Pancreas (tissue), 10 donors: ENCODE measurements at places on chromosomes 7 and 10.

DNA sequence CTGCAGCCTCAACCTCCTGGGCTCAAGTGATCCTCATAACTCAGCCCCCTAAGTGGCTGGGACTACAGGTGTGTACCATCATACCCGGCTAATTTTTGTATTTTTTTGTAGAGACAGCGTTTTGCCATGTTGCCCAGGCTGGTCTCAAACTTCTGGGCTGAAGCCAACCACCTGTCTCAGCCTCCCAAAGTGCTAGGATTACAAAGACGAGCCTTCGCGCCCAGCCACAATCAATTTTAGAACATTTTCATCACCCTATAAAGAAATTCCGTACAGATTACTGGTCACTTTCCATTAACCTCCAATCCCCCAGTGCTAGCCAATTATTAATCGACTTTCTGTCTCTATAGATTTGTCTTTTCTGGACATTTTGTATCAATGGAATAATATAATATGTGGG lies 32.3 kb upstream of the PALS2 start:
- DNase-seq: no peak

DNA sequence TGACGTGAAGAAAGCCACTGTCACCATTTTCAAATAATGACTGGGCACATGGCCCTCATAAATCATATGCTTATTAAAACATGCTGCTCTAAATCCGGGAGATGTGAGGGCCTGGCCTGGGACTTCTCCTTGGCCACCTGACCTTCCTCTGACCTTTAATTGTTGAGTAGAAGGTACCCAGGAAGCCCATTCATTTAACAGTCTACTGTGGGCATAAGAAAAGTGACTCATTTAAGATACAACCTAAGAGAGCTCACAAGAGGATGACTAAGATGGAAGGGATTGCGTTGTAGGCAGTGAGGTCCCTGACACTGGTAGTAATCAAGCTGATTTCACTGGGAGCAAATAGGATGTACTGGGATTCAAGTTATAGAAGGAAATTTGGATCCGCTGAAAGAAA lies 203.4 kb upstream of the GPR26 start:
- no peak for DNase-seq

- no peak for DNase-seq
Observed at GRCh38 chr10:60532696-60533468, 143.2 kb upstream of the ANK3 start.

DNA sequence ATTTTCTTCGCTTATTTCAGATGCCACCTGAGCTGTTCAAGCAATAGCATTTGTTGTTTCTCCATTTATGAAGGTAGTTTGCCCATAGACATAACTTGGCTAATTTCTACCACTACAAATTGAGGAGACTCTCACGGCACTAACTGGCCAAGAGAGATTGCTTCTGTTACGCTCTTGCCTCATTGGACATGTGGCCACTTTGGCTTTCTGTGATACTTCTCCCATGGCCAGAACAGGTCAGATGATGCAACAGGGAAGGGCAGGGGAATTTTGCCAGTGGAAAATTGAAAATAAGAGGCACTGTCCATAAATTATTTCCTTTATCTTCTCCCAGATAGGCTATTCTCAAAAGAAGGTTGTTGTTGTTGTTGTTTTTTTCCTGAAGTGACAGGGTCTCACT lies 1633.3 kb upstream of the LRRTM3 start:
- no peak for DNase-seq

DNA sequence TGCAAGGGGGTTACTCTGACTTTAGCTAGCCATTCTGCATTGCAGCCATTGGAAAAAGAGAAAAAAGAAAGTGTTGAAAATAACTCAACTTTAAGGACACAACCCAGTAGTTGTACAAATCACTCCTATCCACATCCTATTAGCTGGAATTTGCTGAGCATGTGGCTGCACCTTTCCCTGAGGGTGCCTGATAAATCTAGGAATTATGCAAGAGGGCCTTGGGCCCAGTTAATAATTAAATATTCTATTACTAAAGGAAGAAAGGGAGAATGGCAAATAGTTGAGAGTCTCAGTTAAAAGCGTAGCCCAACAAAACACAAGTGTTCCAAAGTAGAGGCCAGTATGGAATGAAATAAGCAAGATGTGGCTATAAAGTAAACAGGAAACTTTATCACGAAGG lies 200.9 kb upstream of the CNTNAP2 start:
- no peak for DNase-seq

GRCh38 chr7:38169847-38170246 lies 8.2 kb upstream of the STARD3NL start:
- no peak for DNase-seq

DNA sequence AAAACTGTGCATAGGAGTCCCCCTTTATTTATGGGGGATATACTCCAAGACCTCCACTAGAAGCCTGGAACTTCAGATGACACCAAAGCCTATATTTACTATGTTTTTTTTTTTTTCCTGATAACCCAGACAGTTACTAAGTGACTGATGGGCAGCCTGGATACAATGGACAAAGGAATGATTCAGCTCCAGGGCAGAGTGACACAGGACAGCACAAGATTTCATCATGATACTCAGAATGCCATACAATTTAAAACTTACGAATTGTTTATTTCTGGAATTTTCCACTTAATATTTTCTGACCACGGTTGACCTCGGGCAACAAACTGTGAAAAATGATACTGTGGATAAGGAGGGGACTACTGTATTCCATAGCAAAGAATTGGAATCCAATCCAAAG lies 843.6 kb downstream of the PCDH15 start:
- DNase-seq: no peak

DNA sequence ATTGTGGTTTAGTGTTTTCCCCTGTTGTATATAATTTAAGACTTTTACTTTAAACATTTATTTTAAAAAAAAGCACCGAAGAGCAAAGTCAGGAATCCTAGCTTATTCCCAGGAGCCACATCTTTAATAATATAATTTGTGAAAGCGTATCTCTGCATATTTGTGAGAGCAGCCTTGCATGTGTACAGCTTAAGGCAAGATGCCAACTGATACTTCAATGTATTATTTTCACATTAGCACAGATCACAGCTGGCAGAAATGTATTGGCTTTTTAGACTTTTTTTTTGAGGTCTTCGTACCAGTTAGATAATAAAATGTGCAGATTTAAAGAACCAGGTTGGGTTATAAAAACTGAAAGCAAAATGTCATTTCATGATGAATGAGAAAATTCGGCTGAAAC lies 845.7 kb upstream of the POT1 start:
- no peak for DNase-seq

DNA sequence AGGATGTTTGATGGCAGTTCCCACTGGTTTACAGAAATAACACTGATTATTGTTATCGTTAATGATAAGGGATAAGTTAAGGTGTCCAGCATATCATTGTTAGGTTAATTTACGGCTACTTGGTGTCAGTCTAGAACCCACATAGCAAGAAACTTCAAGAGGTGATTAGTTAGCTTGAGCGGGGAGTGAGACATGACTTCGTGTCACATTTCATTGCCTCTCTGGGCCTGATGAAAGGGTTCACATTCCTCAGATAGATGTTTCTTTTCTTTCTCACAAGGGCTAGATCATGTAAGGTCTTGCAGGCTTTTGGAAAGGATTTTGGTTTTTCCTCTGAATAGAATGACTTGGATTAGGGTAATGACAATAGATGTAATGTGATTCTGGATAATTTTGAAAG lies 26.7 kb downstream of the WAC start:
- no peak for DNase-seq

GRCh38 chr7:70571403-70571934 lies 560.5 kb upstream of the GALNT17 start:
- no peak for DNase-seq

- DNase-seq: no peak
Observed at GRCh38 chr10:128087884-128088709, 38.1 kb downstream of the MKI67 start.

- DNase-seq: no peak
Observed at GRCh38 chr7:125427676-125428075, 498.1 kb upstream of the POT1 start.

GRCh38 chr7:77734659-77735421 lies 38.6 kb downstream of the RSBN1L start:
- no peak for DNase-seq

DNA sequence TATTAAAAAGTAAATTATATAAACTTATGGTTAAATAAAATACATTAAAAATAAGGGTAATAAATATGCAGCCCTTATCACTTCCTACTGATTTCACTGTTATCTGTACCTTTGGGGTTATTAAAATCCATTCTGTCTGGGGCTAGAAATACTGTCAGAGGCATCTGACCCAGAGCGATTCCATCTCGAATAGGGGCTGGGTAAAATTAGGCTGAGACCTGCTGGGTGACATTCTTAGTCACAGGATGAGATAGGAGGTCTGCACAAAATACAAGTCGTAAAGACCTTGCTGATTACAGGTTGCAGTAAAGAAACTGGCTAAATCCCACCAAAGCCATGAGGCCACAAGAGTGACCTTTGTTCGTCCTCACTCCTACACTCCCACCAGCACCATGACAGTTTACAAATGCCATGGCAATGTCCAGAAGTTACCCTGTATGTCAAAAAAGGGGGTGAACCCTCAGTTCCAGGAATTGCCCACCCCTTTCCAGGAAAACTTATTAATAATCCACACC lies 77.6 kb downstream of the COBL start:
- no peak for DNase-seq

GRCh38 chr10:28105561-28105960 lies 106.7 kb upstream of the ODAD2 start:
- no peak for DNase-seq

DNA sequence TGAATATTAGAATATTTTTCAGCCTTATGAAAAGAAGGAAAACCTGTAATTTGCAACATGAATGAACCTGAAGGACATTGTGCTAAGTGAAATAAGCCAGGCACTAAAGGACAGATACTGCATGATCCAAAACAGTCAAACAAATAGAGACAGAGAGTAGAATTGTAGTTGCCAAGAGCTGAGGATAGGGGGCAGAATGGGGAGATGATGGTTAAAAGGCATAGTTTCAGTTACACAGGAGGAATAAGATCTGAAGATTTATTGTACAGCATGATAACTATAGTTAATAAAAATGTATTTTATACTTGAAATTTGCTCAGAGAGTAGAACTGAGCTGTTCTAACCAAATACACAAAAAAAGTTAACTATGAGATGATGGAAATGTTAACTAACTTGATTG lies 149.0 kb upstream of the TMEM106B start:
- no peak for DNase-seq

DNA sequence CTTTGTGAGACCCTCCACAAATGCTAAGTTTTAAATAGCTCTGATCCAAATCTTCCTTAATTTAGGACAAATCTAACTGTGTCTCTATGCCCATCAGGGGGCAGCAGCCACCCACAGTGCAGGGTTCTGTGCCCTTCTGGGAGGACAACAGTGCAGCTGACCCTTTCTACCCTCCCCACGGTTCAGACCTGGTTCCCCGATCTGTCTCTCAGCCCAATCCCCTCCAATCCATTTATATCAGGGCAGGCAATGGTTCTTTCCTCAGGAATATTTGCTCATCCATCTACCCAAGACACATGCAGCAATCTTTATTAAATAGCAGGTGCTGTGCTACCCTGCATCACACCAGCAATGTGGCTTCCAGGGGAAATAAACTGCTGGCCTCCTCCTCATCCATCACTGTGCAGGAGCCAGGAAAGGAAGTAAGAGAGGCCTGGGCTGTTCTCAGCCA lies 4.0 kb upstream of the RBM28 start:
- no peak for DNase-seq

DNA sequence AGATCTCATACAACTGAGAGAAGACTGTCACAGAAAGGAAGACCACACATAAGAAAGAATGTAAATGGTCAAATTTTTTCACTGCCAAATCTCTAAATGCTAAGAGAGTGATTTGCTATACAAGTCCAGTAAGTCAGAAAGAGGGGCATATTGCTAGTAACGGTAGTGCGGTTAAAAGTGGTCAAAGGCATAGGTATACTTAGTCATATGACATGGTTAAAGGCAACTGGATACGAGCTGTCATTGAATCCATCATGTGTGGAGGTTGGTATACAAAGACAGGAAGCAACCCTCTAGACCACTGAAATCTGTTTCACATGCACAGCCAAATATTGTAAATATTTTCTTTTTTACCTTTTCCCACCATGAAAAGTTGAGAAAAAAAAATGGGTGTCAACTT lies 4.8 kb downstream of the INHBA start:
- no peak for DNase-seq

GRCh38 chr7:42639930-42640329 lies 271.9 kb downstream of the C7orf25 start:
- DNase-seq: no peak

- DNase-seq: no peak
Observed at GRCh38 chr10:45235798-45236220, 79.6 kb downstream of the OR13A1 start.

- DNase-seq: no peak
Observed at GRCh38 chr10:36188461-36188860, 546.4 kb upstream of the FZD8 start.

- DNase-seq: no peak
Observed at GRCh38 chr7:16918288-16918895, 36.6 kb upstream of the AGR3 start.

- no peak for DNase-seq
Observed at GRCh38 chr10:35387768-35388167, 51.5 kb downstream of the CCNY start.

- DNase-seq: no peak
Observed at GRCh38 chr7:116554911-116555310, 30.1 kb downstream of the CAV1 start.

DNA sequence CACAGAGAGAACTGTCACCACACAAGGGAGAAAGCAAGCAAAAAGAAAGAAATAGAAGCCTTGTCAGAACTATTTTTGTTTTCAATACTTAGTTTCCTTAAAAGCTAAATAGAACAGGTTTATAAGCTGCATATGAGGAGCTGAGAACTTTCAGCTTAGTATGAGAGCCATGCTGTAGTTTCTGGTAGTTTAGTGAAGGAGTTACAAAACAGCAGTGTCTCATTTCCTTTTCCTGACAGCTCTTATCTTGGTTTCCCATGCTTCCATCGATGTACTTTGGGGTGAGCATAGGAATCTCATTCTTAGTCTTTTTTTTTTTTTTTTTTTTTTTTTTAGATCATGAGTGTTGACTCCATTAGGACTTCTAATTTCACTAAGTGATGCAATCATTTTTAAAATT lies 8.6 kb upstream of the CHRM2 start:
- no peak for DNase-seq

GRCh38 chr7:20932785-20933527 lies 146.3 kb upstream of the SP8 start:
- no peak for DNase-seq

GRCh38 chr7:137454246-137454724 lies 110.8 kb upstream of the PTN start:
- DNase-seq: no peak

GRCh38 chr10:128095027-128095752 lies 31.0 kb downstream of the MKI67 start:
- DNase-seq: no peak

DNA sequence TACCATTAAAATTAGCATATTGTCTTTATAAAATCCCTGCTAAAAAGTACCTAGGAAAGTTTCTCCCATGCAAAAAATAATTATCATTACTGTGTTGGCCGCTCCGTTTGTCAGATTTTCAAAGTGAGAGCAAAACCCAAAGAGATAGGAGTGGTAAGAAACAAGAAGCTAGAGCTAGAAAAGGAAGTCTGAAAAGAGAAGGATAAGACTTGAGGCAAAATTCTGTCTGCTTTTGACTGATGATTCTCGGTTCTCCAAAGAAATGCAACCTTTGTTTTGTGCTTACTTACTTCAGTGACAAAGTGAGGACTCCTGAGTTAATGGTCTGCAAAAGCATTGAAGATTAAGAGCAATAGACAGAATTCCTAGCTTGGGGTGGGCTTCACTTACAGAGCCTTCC lies 33.3 kb upstream of the CAPZA2 start:
- DNase-seq: no peak
